ENCODE measurements at places on chromosomes 5 and 9. TPM values are rescaled to one million over a fixed set of nuclear protein-coding genes. Genes with fewer than 3 reads are reported as not detected.

The FGD3 gene
- polyA plus RNA-seq: 37.6 TPM

The STKLD1 gene
- 1.0 TPM for polyA plus RNA-seq

DNA sequence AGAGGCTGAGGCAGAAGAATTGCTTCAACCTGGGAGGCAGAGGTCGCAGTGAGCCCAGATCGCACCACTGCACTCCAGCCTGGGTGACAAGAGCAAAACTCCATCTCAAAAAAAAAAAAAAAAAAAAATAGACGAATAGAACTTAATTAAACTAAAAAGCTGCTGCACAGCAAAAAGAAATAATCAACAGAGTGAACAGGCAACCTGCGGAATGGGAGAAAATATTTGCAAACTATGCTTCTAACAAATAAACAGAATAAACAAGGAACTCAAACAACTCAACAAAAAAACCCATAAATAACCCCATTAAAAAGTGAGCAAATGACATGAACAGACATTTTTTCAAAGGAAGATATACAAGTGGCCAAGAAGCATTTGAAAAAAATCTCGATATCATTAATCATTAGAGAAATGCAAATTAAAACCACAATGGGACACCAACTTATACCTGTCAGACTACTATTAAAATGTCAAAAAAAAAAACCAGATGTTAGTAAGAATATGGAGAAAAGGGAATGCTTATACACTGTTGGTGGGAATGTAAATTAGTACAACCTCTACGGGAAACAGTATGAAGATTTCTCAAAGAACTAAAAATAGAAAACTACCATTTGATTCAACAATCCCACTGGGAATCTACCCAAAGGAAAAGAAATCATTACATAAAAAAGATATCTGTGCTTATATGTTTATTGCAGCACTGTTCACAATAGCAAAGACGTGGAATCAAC is 21.9 kb upstream of the HRH2 start:
- DNase-seq: no peak

GRCh38 chr5:74622122-74622521 is 18.4 kb downstream of the ENC1 start:
- no peak for DNase-seq

GRCh38 chr9:134335061-134335460 is 8.8 kb downstream of the RXRA start:
- DNase-seq: no peak

DNA sequence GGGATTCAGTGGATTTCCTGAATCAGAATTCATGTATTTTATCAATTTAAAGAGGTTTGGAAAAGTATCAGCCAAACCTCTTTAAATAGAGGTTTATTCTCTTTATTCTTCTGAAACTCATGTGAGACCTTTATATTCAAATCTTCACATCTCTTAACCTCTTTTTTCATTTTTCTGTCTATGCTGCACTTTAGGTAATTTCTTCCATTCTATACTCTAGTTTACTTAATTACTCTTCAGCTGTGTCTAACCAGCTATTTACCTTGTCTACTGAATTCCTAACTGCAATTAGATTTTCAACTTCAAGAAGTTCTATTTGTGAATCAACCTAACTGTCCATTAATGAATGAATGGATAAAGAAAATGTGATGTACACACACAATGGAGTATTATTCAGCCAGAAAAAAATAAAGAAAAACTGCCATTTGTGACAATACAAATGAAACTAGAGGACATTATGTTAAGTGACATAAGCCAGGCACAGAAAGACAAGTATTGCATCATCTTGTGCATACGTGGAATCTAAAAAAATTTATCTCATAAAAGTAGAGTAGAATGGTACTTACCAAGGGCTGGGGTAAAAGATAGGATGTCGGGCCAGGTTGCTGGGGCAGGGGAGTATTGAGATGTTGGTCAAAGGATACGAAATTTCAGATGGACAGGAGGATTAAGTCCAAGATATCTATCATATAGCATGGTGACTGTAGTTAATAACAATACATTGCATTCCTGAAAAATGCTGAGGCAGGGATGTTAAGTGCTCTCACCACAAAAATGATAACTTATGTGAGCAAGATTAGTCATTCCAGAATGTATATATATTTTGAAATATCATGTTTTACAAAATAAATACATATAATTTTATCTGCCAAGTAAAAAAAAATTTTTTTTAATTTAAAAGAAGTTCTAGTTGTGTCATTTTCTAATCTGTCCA is 129.5 kb upstream of the LRRTM2 start:
- DNase-seq: no peak

The SPAG8 gene
- 1.7 TPM for polyA plus RNA-seq

DNA sequence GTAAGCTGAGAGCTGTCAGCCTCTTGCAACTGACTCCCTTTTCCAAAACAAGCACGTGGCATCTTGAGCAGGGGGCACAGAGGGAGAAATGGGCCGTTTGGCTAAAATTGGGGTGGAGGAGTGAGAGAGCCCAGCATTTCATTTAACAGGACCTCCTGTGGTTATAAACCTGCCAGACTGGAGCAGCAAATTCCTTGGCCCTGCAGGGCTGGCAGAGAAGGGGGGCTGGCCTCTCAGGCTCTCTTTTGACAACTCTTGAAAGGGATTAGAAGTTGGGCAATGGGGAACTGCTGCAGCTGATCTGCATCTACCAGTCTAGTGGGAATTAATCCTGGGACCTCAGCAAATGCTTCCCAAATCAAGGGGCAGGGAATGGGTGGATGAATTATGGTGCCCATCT is 7.2 kb upstream of the POU4F3 start:
- no peak for DNase-seq

The FKBP15 gene
- 12.4 TPM for polyA plus RNA-seq

- no peak for DNase-seq
Measured at GRCh38 chr9:35579130-35579529, 25.9 kb upstream of the TESK1 start.

DNA sequence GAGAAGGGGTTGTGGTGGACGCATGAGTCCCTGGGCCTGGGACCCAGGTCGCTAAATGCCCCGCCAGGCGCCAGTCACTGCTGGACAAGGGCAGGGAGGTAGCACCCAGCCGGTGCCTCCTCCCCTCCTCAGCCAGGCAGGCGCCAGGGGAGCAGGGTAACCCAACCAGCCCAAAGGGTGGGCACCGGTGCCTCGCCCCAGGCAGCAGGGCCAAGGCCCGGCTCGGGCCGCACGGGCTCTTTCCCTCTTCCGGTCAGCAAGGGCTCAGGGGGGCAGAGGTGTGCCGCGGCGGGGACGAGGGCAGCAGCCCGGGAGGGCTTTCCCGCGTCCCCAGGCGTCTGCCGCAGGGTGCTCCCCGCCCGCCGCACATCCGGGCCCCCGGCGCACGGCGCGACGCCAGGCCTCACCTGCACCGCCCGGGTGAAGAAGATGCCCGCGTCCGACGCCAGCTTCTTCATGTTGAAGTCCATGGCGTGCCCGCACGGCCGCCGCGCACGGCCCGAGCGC is 393 bp downstream of the SH3GLB2 start:
- DNase-seq: peak; percentile 96

DNA sequence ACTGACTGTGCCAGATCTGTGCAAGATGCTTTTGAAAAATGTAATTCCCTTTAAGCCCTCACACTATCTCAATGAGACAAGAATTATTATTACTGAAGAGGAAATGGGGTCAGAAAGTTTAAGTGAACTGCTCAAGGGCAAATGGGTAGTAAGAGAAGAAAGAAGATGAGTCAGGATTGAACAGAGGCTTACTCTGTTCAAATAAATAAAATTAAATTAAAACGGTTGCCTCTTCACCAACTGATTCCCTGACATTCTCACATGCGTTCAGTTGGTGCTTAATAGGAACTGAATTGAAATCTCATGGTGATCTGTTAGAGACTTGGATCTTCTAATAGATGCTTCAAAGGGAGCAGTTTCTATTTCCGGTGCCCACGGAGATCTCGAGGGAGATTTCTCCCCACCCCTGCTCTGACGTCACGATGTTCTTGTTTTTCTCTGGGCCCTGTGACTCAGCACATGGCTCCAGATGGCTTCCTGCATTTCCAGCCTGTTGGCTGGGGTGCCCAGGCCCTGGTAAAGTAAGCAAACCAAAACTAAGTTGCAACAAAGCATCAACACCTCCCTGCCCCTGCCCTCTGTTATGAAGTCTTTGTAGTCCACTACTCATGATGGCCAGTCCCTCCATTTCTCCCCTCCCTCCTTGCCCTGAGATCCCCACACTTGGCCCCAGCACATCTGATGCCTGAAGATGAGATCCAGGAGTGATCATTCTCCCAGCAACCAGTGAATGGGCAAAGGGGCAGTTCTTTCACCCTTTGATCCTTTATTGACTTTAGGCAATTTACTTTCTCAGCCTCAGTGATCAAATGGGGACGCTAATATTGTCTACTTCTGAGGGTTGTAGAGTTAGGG is 106.1 kb upstream of the CPEB4 start:
- peak; percentile 89 for DNase-seq

DNA sequence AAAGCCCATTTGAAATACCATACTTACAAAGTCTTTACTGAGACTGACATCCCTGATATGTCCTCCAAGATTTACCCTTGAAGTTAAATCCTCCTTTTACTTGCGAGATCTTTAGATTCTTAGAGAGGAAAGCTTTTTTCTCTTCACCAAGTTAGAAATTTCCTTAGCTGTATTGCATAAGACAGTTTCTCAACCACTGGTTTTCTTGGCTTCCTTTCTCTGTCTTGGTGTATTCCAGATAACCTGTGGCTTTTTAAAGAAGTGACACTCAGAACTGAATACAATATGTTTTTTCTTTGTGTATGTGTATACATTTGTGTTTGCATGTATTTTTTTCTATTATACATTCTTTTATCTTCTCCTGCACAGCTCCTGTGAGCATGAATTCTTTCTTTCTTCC is 65.0 kb downstream of the SNCAIP start:
- DNase-seq: no peak

DNA sequence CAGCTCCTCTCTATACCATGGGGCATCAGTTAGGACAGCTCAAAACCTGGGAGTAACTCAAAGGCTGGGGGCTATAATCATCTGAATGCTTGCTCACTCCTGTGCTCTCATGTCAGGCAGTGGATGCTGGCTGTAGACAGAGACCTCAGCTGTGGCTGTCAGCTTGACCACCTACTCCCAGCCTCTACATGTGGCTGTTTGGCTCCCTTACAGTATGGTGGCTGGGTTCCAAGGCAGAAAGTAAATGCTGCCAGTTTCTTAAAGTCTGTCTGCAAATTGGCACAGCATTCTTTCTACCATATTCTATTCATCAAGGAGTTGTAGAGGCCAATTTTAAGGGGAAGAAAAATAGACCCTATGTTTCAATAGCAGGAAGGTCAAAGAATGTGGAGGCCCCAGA is 66.9 kb downstream of the TMC1 start:
- DNase-seq: no peak

DNA sequence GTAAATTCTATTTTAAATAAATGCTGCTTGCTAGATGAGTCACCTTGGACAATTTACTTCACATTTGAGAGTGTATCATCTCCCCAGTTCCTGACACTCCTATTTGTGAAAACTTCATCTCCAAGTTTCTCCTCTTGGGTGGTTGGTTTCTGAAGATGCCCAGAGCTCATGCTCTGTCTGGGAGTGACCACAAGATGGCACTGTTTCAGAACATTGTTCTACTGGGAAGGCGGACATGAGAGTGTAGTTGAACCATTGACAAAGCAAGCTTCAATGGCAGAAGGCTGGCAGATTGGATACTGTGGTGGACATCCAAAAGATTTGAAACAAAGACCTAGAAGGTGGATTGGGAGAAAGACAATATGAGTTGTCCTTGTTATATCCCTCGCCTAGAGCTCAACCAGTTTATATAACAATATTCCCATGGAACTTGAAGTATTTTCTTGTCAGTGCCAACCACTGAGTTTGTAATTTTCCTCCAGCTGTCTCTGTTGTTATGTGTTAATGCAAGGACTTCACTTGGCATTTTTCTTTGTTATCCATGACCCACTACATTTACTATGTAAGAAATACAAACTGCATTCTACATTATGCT is 234.3 kb upstream of the ANKH start:
- DNase-seq: no peak

The FABP6 gene
- polyA plus RNA-seq: 0.24 TPM

GRCh38 chr9:128124451-128124850 is 3.1 kb downstream of the PTGES2 start:
- DNase-seq: peak; percentile 58

DNA sequence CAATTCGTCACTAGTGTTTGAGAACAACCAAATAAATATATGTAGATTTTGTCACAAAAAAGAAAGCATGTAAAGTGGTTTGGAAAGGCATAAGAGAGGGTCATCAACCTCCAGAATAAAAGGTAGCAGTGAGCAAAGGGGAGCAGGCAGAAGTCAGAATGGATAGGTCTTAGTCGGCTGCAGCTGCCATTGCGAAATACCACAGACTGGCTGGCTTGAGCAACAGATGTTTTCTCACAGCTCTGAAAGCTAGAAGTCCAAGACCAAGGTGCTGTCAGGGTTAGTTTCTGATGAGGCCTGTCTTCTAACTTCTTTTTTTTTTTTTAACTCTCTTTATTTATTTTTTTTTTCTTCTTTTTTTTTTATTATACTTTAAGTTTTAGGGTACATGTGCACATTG is 208.1 kb upstream of the PIK3R1 start:
- DNase-seq: no peak

DNA sequence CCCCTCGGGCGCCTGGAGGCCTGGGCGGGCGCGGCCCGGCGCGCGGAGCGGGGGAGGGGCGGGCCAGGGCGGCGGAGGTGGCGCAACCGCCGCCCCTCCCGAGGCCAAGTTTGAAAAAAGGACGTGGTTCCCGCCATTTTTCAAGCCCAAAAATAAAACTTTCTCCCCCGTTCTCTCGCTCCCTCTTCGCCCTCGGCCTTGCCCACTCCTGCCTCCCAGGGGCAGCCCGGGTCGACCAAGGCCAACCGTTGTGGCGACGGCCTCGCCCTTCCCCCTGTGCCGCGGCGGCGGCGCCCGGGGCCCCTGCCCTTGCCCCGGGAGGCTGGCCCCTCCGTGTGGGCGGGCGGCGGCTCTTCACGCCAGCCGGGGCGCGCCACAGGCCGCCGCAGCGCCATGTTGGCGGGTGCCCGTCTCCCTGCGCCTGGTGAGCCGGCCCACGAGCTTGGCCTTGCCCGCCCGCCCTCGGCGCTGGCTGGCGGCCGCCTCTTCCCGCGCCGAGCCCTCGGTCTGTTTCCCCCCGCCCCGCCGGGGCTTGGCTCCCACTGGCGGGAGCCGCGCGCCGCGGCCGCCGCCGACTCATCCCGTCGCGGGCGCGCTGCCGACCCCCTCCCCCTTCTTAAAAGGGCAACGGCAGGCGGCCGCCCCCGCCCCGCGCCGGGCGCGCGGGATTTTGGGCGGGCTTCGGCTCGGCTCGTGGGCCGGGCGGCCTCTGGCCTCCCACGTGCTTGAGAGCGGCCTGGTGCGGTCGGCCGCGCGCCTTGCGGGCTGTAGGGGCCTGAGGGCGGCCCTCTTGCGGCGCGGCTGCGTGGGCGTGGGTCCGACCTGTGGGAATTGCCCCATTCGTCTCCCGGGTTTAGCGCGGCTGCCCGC is 1.3 kb downstream of the ANP32B start:
- DNase-seq: peak; percentile 94

The MPDZ gene
- polyA plus RNA-seq: 3.8 TPM

DNA sequence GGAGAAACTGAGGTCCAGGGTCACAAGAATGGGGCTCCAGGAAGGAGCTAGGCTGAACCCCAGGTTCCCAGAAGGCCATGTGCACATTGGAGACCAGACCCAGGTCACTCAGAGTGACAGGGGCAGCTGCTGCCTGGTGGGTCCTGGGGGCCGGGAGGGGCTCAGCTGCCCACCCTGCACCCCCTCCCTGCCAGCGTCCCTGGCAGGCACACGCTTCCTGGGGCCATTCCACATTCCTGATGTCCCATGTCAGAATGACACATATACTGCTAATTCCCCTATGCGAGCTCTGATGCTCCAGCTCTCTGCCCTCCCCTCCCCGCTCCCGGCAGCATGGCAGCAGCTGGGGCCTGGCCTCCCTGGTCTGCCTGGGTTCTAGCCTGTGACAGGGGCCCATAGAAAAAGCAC is 14.0 kb downstream of the FGFR4 start:
- DNase-seq: no peak

The NEUROG1 gene
- polyA plus RNA-seq: not detected

- no peak for DNase-seq
Measured at GRCh38 chr9:105341434-105342146, 97.1 kb downstream of the SLC44A1 start.
